Suppressor macrophage treated with lipopolysaccharide for 1 hour (primary cell): ENCODE measurements at places on chromosomes 3 and 15.
A peak's percentile ranks its signal among the peaks of the same experiment; 100 is the strongest.

DNA sequence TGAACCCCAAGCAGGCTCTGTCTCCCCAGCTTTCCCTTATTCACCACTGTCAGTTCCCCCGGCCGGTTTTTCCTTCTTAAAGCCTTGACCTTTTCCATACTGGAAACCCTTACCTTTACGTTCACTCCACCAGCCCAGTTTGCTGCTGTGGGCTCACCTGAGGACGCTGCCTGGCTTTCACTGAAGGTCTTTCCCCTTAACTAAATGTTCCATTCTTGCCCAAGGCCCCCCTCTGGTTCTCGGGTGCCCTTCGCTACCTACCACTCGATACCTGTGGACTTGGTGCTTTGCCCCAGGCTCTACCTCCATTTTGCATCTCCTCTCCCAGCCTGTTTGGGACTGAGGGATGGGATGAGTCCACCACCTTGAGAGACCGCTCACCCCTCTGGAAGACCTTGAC is 851 bp downstream of the AP2M1 start:
- DNase-seq: no peak

GRCh38 chr15:34606545-34606944 is 23.1 kb upstream of the GOLGA8B start:
- no peak for DNase-seq

DNA sequence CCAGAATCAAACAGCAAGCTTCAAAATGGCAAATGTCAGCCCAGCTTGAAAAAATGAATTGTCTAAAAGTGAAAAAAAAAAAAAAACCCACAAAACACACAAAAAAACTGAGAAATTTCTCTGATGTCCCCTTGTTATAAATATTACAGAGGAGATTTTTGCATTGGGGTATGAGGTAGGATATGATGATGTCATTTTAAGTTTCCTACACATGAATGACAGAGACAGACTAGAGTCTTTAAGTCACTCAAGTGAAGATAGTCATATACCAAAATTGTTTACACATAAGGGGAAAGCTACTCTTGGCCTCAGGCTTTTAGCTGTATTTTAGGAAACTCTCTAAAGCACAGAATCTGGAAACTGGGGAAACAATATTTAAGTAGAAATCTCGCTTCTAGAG is 32.9 kb downstream of the TIMP4 start:
- no peak for DNase-seq

DNA sequence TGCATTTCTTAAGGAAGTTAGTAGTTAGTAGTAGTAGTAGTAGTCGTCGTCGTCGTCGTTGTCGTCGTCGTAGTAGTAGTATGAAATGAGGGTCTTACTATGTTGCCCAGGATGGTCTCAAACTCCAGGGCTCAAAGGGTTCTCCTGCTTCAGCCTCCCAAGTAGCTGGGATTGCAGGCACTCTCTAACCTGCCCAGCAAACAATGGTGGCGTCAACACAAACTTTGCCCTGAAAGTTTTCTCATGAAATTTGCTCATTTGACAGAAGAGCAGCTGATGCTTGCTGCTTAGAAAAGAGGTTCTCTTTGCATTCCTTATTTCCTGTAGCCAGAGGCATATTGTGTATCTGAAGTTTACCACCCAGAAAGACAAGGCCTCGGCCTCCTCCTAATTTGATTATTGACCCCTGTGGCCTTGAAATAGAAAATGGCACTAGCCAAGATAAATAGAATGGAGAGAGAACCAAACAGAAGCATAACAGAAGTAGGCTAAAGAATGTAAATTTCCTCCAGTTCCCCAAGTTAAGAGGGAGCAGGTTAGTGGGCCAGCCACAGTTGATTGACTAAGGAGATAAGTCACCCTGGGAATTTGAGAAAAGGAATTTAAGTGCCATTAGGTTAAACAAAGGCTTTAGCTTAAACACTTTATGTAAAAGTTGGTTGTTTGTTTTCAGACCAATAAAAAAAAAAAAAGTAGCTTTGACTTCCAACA is 166.2 kb upstream of the ROBO2 start:
- DNase-seq: no peak

DNA sequence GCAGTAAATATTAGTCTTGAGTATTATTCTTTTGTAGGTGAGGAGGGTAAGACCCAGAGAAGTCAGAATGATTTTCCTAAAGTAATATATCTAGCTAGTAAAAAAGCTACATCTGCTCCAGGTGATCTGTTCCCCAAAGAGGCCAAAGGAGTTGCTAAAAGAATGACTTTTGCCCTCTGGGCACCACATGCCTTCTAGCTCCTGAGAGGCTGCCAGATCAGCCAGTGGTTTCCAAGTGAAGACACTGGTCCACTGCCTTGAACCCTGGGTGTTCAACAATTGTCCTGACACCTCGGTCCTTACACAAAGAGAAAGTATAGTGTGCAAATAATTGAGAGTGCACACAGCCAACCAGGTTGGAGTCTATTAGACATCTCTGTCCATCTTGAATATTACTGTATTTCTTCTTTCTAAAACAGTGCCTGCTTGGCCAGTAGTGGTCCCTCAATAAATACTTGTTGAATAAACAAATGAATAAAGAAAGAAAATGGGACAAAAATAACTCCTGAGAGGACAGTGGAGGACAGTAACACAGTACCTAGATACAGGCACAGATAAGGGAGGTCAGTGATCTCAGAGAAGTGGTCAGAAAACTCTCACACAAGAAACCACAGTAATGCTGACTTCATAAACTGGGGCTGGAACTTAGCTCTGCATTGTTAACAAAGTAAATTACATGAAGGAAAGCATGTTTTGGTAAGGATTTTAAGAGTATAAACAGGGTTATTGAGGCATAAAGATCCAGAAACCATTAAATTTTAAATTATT is 56.6 kb upstream of the CSTA start:
- no peak for DNase-seq

DNA sequence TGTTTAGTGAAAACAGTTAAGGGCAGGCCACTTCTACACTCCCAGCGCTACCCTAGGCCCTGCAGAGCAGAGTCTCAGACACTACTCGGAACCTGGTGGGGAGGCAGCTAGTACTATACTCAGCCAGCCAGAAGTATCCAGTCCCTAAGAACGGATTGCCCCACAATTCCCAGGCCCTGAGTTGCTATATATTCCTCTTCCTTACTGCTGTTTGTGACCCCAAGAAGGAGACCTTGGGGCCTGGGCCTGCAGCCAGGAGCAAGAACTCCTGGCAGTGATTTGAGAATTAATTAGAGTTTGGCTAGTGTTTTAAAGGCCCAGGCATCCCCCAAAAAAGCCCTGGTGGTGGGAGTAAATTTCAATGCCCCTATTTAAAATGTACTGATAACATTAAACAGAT is 87.7 kb downstream of the RBPMS2 start:
- DNase-seq: no peak

DNA sequence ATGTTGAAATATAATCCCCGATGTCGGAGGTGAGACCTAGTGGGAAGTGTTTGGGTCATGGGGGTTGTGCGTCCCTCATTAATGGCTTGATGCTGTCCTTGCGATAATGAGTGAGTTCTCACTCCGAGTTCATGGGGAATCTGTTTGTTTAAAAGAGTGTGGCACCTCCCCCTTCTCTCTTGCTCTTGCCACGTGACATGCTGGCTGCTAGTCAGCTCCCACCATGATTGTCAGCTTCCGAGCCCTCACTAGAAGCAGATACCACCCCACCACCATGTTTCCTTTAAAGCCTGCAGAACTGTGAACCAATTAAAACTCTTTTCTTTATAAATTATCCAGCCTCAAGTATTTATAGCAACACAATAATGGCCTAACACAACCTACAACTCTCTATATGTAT is 166.3 kb upstream of the MBNL1 start:
- no peak for DNase-seq

DNA sequence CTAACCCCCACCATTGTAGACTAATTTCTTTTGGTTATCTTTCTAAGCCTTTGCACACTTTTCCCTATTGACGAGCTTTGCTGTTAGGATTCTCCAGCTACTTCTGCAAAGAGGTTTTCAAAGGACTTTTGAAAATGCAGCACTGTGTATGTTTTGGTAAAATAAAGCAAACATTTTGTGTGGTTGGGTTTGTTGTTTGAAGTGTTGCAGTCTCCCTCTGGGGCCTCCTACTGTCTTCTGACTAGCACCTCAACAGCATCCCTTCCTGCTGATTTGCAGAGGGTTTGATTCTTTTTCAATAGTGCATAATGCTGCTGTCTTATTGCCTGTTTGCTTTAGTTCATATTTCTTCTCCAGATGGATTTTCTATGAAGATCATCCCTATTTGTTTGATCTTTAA is 775.1 kb upstream of the CFAP20DC start:
- no peak for DNase-seq

DNA sequence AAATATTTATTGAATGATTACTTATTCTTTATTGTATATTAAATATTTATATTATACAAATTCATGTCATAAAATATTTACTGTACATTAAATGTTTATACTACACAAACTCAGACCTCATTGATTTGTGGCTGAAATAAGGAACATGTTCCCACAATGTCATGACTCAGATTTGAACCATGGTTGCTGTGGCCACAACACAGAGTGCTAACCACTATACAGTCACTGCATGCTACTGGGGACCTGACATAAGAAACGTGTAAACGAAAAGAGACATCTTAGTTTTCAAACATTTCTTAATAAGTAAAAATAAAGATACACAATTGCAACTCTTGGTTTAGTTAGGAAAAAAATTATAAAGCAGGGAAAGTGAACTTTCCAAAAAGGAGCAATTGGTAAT is 99.1 kb upstream of the AGTR1 start:
- DNase-seq: no peak

- no peak for DNase-seq
These were observed 63.5 kb upstream of the TGFBR2 start for GRCh38 chr3:30542897-30543296.

DNA sequence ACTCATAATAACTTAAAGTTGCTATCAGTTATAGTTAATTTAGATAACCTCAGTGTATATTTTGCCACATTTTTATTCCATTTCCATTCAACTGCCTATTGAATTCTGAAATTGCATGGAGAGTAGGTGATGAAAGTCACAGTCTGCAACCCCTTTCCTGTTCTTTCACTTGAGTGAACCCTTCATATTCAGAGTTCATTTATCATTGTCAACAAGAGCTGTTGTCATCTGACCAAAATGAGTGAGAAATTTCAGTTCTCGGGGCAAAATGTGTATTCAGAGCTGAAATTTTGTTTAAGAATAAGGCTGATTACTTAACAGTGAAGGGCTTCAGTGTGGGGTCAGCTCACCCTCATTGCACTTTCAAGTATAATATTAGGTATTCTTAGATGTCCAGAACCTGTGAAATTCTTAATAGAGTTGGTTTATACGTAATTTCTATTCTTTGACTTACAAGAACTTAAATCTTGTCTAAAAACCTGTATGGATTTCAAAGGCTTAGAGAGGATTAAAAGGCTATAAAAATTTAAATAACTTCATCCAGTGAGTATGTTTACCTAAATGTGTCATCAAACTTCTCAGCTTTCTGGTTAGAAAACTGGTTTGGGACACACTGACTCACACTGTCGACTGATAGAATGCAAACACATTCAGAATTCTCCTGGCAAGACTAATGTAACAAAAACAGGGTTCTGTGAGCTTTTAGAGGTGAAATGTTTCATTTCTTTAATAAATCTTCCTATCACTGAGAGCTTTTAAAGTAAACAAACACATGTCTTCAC is 92.2 kb downstream of the CMSS1 start:
- no peak for DNase-seq

DNA sequence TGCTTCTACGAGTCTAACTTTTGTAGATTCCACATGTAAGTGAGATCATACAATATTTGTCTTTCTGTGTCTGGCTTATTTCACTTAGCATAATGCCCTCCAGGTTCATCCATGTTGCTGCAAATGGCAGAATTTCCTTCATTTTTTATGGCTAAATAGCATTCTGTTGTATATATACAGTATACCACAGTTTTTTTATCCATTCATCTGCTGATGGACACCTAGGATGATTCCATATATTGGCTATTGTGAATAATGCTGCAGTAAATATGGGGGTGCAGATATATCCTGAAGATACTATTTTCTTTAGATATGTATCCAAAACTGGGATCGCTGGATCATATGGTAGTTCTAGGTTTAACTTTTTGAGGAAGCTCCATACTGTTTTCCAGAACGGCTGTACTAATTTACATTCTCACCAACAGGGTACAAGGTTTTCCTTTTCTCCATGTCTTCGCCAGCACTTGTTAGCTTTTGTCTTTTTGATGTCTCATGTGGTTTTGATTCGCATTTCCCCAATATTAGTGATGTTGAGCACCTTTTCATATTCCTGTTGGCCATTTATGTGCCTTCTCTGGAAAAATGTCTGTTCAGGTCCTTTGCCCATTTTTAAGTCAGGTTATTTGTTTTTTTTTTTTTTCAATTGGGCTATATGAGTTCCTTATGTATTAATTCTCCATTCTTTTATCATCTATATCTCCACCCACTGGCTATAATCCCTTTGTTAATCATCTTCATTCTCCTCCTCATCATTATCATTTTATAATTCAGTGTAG is 26.9 kb downstream of the CHCHD4 start:
- no peak for DNase-seq

- DNase-seq: no peak
These were observed 24.7 kb downstream of the SLC24A1 start for GRCh38 chr15:65646486-65646885.

DNA sequence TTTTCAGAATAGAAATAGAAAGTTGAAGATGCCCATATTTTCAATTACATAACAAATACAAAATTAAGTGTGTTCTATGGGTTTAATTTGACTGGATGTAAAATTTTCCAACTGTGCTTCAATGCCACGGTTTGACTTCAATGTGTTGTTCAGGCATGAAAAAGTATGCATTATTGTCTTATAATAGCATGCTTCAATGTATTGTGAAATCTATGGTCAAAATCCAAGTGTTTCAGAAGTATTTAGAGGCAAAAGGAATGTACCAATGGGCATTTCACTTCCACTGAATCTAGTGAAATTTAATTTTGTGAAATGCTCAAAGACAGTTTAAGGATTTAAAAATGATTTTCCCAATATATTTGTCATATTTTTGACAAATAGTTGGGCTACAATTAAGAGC is 16.0 kb downstream of the NEK10 start:
- DNase-seq: no peak

DNA sequence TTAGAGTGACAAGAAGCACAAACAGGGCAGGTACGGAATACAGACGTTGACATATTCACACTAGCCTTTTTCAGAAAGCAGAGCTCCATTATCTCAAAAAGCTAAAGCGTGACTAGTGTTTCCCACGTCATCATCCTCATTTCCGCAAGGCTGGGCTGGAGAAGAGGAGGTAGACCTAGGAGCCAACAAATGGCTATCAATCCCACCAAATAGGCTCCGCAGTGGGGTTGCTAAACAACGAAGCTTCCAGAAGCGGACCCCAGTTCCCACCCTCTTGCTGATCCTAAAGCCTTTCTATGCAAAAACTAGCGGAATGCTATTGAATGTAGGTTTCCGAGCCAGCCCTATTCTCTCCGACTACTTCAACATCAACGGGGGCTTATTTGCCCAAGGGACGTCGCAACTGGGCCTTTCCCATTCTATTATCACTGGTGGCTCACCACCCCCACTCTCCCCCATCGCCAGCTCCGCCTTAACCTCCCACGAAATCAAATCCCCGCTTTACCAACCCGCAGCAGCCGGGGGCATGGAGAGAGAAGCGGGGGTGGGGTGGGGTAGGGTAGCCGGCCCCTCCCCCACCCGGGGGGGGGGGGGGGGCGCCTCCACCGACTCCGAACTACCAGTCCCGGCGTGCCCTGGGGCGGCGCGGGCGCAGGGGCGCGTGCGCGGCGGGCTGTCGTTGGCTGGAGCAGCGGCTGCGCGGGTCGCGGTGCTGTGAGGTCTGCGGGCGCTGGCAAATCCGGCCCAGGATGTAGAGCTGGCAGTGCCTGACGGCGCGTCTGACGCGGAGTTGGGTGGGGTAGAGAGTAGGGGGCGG is at the start of gene MORF4L1:
TSS of gene MORF4L1 (plus strand) at position 736 of the 817 bp plus-strand sequence. CDS start 128 bp downstream, outside the sequence.
- DNase-seq: peak; percentile 98

- DNase-seq: peak; percentile 87
These were observed 352.6 kb downstream of the CGGBP1 start for GRCh38 chr3:87706176-87706575.
